ENCODE measurements at places on chromosomes 6 and 20.

GRCh38 chr6:53805725-53806124, 10.9 kb downstream of the LRRC1 start:
- DNase-seq, result no peak

GRCh38 chr6:12750416-12750815, 33.8 kb downstream of the PHACTR1 start:
- DNase-seq, result no peak

DNA sequence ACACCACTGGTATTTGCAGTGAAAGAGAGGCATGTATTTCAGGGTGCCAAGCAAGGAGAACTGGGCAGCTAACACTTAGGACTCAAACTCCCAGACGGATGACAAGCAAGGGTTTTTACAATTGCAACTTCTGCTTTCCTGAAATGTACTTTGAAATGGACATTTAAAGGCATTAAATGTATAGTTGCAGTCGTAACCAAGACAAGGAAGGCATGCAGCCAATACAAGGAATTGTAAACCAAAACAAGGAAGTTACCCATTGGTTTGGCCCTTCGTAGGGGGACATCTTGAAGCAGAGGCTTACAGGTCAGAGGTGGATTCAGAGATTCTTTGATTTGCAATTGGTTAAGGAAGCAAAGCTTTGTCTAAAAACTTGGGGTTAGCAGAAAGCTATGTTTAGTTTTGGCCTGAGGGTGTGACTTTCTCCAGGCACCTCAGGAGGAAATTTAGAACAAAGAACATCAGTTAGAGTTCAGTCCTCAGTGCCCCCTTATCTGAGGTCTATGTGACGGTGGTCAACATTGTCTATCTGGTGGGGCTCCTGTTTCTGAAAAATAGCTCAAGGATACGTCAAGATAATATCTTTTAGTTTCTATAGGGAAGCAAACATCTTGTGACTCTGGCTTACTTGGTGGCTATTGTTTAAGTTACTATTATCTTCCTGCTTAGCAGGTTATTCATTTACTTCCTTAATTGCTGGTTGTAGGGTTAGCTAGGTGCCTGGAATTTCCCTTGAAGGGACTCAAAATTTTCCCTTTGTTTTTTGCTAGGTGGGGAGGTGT, 266.0 kb downstream of the CD83 start:
- no peak for DNase-seq

GRCh38 chr20:31705598-31706597, 16.8 kb downstream of the BCL2L1 start:
- no peak for DNase-seq

- DNase-seq, result no peak
Measured at GRCh38 chr6:41715795-41716515, 19.5 kb downstream of the TFEB start.

GRCh38 chr6:87917886-87918285, 129.8 kb upstream of the SPACA1 start:
- no peak for DNase-seq

GRCh38 chr20:6940048-6940447, 172.6 kb downstream of the BMP2 start:
- DNase-seq, result no peak

- no peak for DNase-seq
Measured at GRCh38 chr6:118746825-118747174, 95.4 kb upstream of the CEP85L start.

DNA sequence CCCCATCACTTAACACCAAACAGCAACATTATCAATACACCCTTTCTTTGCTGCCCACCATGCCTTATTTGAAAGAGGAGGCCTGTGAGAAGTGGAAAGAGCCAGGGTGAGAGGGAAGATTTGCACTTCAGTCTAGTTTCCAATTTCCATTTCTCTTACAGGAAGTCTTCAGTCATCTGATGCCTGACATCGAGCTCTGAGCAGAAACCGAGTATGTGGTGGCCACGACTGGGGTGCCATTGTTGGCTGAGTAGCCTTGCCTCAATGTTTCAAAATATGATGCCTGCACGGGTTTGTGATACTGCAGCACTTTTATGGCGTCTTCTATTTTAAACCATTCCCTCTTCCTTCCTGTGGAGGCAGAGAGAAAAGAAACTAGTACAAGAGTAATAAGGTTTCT, 39.8 kb upstream of the SMIM29 start:
- no peak for DNase-seq

GRCh38 chr6:96171112-96171511, 155.3 kb downstream of the FUT9 start:
- DNase-seq, result no peak

- no peak for DNase-seq
Measured at GRCh38 chr20:59895908-59896307, 37.5 kb downstream of the SYCP2 start.

GRCh38 chr6:98925831-98926230, 21.9 kb downstream of the FBXL4 start:
- no peak for DNase-seq

GRCh38 chr20:23136893-23137745, 51.0 kb upstream of the CD93 start:
- DNase-seq, result no peak

DNA sequence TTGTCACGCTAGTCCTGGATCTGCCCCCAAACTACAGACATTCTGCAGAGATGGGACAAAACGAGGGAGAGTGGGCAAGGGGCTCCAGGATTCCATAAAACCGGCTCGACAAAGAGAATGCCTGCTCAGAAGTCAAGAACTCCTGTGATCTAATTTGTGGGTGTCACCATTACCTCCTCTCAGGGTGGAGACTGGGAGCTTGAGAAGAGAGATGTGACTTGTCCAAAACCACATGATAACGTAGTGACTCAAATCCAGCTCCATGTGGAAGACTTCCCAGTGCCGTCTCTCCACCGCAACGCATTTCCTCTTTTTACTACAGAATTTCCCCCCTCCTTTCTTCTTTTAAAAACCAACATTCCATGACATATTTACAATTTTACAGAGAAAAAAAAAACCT, 44.3 kb downstream of the TRERF1 start:
- peak; percentile 87 for DNase-seq

DNA sequence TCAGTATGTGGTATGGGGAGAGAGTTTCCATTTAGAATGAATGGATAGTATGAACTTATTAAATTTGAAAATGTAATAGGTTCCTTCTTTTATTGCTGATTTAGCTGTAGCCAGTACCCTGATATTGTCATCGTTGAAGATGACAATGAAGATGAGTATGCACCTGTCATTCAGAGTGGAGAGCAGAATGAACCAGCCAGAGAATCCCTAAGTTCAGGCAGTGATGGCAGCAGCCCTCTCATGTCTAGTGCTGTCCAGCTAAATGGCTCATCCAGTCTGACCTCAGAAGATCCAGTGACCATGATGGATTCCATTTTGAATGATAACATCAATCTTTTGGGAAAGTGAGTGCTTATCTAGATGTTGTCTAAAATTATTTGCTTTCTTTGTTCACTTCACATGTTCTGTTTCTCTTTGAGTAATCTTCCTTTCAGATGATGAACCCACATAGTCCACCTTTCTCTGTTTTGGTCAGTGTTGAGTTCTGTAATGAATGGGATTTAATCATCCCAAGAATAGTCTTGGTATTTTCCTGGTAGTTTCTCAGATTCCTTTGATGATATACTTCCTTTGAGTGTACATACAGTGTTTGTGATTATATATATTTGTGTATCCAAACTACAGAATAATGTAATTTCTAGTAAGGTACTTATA, 23.3 kb downstream of the HSF2 start:
- DNase-seq, result no peak

DNA sequence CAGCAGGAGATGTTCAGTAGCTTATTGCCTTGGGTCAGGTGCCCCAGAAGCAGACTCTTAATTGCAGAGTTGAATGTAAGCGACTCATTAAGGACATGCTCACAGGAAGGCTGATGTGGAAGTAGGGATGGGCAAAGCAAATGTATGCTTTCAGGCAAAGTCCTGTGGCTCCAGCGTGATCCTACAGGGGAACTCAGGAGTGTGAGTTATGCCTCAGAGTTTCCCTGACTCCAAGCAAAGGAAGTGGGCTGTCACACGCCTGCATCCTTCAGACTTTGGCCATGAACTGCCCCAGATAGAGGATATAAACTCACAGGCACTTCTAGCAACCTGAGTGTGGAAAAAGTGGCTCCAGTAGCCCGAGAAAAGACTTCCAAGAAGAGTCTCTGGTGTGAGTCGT, 64.9 kb upstream of the ZNF133 start:
- DNase-seq, result no peak

DNA sequence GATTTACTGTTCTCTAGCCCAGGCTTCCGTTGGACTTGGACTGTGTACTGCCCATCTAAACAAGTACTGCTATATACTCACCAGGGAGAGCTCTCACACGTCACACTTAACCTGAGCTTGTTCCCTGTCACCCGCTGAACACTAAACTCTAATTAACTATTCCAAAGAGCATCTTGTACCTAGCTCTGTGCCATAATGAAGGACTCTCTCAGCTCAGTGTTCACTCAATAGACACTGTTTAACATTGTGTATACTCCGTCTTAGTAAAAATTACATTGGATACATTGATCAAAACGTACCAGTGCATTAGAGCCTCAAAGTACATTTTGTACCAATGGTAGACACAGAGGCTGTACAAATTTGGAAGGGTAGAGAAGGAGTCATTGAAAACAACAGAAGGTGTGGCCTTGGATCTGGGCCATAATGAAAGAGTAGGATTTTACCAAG, 55.4 kb upstream of the EPHA7 start:
- no peak for DNase-seq

- peak; percentile 19 for DNase-seq
Measured at GRCh38 chr20:10642856-10643559, 30.8 kb downstream of the JAG1 start.

DNA sequence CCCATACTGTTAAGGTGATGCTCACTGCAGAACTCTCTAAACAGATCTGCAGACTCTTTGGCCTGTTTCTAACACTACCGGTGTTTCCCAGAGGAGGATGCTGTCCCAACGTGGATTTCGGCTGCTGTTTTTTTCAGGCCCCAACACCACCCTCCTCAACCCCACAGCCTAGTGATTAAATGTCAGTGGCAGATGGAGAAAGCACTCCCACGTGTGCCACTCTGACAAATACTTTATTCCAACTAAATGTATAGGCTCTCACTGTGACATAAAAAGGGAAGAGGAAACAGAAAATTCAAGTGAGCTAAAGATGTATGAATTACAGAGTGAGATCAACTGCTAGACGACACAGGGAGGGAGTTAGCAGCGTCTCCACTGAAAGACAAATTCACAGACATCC, 3.6 kb downstream of the TBC1D20 start:
- DNase-seq, result no peak

- DNase-seq, result no peak
Measured at GRCh38 chr20:6837730-6838129, 70.2 kb downstream of the BMP2 start.

- DNase-seq, result no peak
Measured at GRCh38 chr20:20658871-20659431, 53.5 kb downstream of the RALGAPA2 start.

GRCh38 chr6:166586424-166587156, at the start of gene RAMACL:
RAMACL (minus strand) TSS chr6:166586678; CDS start chr6:166586477, 201 bp downstream.
- DNase-seq, result no peak

DNA sequence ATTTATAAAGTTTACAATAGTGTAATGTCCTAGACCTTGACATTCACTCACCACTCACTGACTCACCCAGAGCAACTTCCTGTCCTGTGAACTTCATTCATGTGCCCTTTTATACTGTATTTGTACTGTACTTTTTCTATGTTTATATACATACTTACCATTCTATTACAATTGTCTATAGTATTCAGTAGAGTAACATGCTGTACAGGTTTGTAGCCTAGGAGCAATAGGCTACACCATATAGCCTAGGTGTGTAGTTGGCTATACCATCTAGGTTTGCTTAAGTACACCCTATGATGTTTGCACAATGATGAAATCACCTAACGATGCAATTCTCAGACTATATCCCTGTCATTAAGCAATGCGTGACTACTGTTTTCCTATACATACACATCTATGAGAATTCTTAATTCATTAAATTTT, 17.5 kb downstream of the EDEM2 start:
- DNase-seq, result no peak

DNA sequence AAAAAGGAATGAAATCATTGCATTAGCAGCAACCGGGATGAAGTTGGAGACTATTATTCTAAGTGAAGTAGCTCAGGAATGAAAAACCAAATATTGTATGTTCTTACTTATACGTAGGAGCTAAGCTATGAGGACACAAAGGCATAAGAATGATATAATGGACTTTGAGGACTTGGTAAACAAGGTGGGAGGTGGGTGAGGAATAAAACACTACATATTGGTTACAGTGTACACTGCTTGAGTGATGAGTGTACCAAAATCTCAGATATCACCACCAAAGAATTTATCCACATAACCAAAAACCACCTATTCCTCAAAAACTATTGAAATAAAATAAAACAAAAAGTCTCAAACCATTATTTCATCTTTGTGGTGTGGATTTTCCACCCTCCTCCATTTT, 593.5 kb downstream of the TENT5A start:
- DNase-seq, result no peak

- no peak for DNase-seq
Measured at GRCh38 chr20:55174635-55175034, 699.2 kb downstream of the DOK5 start.

- no peak for DNase-seq
Measured at GRCh38 chr6:128525406-128525805, 5.0 kb upstream of the PTPRK start.

DNA sequence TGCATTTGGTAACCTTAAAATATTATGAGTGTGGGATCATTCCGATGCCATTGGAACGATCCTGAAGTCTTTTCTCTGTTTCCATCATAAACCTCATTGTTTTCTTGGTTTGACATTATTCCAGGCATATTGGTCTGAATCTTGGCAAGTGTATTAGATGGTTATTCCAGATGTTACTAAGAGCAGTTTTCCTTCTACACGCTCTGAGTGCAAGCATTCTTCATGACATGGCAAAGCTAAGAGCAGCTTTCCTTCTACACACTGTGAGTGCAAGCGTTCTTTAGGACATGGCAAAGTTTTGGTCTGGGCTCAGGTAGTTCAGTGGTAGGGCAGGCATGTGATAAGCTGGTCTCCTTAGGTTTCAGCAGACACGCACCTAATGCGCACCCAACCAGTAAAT, 53.0 kb downstream of the SMOC2 start:
- DNase-seq, result no peak

GRCh38 chr20:53855733-53856132, 214.7 kb downstream of the BCAS1 start:
- no peak for DNase-seq

- no peak for DNase-seq
Measured at GRCh38 chr6:161575523-161576254, 301.8 kb upstream of the AGPAT4 start.

GRCh38 chr6:22146931-22147701, 149.7 kb downstream of the PRL start:
- peak; percentile 14 for DNase-seq

DNA sequence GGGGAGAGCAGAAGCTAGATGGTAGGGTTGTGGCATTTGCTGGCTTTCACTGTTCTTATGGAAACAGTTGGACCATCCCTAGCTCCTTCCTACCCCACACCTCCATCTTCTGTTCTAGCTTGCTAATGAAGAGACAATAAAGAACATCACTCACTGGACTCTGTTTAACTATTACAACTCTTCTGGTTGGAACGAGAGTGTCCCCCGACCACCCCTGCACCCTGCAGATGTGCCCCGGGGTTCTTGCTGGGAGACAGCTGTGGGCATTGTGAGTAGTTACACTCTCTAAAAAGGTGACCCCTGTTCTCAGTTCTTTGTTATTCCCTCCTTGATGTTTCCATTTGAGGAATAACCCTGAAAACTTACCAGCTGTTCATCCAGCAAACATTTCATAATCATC, 40.4 kb upstream of the NOP56 start:
- no peak for DNase-seq

Data from AG08395 (cell line).